Right forelimb (tissue), 1 donor: ENCODE measurements at places on chromosomes 16 and 17.

DNA sequence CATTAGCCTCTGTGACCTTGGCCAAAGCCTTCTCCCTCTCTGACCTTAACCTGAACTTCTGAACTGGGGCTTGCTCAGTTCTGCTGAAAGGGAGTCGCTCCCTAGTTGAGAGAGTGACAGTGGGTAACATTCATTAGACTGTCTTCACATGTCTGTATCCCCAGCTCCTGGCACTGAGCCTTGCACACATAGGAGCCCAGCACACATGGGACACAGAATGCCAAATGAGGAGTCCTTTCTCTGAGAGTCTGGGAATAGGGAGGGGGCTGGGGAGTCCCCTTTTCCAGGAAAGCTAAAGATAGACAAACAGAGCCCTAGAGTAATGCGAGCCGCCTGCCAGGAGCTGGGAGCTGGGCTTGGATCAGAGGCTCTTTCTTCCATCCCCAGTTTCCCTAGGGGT, 2.5 kb downstream of the TAC4 start:
- peak; percentile 64 for DNase-seq

- DNase-seq = no peak
Observed at GRCh38 chr17:76262732-76263344, 2.3 kb upstream of the UBALD2 start.

- DNase-seq = no peak
Observed at GRCh38 chr16:1159325-1159972, 6.5 kb downstream of the CACNA1H start.

GRCh38 chr17:81400996-81401722, 5.9 kb downstream of the BAHCC1 start:
- peak; percentile 70 for DNase-seq

DNA sequence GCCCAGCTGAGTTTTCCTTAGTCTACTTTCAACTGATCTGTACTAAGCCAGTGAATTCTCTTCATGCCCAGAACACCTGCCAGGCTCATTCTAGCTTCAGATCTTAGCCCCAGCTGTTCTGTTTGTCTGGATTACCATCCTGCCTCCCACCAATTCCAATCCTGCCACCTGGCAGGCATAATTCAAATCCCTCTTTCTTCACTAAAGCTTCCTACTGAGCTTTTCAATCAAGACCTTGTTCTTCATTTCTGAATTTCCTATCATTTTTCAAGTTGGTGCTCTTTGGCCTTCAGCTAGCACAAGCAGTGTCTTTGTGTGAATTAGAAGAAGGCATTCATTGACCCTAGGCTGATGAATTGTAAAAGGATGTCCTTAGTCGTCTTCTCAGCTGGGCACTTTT, 357.6 kb downstream of the UTP18 start:
- no peak for DNase-seq

DNA sequence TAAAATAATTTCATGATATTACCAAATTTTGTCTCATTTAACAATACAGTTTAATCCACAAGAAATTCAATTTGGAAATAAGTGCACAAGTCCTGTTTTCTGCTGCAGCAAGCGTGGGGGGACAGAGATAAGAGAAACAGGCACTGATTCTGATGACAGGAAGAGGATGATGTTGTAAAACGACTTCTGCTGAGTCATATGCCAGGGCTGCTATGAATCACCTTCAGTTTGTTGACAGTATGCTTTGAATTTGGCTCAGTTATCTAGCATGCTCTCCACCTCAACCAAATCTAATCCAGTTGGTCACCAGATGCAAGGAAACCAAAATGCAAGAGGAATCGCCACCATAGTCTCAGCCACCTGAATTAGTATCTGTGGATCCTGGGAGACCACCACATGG, 244.1 kb upstream of the MON1B start:
- no peak for DNase-seq

DNA sequence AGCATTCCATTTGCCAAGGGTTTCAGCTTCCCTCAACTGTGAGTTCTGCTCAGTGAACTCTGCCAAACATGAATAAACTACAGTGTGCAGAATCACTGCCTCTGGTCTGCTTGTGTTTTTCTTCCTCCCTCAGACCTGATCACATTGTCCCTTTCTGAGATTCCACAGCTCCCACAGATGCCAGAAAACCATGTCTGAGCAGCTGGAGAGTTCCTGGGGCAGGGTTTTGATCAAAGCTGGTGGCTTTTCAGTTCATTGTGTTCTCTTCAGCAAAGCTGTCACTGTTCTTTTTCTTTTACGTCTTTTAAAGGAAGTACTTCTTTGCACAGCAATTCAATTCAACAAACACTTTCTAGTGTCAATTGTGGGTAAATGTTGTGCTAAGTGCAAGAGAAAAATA, 555.8 kb downstream of the RBFOX1 start:
- DNase-seq = peak; percentile 40

GRCh38 chr16:48123104-48123788, 32.5 kb downstream of the ABCC12 start:
- no peak for DNase-seq

DNA sequence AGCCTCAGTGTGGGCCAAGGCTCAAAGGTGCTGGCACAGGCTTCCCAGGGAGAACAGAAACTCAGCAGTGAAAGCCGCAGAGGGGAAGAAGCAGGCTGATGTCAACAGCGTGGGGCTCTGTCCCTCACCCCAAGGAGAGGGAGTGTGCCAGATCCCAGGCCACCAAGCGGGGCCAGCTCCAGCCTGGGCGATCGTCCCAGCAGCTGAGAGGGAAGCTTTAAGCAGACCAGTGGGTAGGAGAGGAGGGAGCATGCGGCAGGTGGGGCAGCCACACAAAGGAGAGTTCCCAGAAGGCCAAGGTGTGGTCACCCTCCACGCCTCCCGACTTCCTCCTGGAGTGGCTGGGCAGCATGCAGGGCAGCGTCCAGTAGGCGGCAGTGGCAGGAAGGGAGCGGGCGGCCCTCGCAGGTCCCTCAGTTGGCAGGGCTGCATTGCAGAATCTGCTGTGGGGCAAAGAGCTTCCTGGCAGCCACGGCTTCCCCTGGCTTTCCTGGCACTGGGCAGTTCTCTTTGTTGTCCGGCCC, 6.0 kb downstream of the SYNGR2 start:
- DNase-seq = no peak

DNA sequence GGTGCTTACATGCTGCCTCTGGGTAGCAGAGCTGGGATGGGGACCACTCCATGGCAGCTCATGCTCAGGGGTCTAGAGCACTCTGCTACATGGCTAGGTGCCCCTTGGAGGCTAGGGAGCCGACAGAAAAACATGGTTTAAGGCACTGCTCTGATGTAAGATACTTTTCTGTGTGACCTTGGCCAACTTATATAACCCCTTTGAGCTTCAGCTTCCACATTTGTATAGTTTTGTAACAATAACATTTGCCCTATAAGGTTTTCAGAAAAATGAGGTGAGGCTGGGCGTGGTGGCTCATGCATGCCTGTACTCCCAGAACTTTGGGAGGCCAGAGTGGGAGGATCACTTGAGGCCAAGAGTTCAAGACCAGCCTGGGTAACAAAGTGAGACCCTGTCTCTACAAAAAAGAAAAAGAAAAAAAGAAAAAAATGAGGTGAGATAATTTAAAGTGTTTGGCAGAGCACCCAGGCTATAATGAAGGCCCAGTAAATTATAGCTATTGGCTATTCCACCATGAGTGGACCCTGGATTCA, 3.2 kb downstream of the CES4A start:
- DNase-seq = no peak

- DNase-seq = no peak
Observed at GRCh38 chr16:51326131-51326856, 175.2 kb upstream of the SALL1 start.

DNA sequence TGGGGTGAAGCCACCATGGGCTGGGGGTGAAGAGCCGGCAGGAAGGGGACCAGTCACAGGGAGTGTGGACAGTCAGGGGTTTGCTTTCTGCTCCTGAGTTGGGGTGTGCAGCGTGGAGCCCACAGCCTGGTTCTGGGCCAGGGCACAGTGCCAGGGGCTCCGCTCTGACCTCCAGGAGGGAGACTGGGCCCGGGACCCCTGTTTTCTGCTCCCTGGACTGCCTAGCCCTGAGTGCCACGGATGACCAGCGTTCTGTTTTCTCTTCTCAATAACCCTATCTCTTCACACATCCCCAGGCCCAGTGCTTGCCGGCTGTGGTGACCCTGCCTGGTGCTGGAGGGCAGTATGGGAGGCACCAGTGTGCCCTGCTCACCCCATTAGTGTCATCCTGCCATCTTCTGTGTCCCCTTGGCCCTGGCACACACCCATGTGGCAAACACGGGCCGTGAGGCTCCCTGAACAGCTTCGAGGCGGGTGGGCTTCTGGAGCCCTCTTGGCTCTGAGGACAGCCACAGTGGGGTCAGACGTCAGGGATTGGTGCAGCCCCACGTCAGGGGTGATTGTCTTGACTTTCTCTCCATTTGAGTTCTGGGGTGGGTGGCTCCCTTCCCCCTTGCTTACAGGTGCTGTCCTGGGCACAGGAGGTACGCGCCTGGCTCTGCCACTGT, 1.1 kb downstream of the CEMP1 start:
- no peak for DNase-seq

- no peak for DNase-seq
Observed at GRCh38 chr17:64420143-64420670, 28.7 kb upstream of the MILR1 start.
